Stimulated activated CD4-positive, alpha-beta T cell treated with anti-CD3 and anti-CD28 coated beads, Interleukin-15, amount 100 ng/mL, for 48 hours (primary cell): ENCODE measurements at places on chromosomes 7 and 10.

GRCh38 chr10:85148693-85149640 is 820.6 kb downstream of the CCSER2 start:
- no peak for DNase-seq

DNA sequence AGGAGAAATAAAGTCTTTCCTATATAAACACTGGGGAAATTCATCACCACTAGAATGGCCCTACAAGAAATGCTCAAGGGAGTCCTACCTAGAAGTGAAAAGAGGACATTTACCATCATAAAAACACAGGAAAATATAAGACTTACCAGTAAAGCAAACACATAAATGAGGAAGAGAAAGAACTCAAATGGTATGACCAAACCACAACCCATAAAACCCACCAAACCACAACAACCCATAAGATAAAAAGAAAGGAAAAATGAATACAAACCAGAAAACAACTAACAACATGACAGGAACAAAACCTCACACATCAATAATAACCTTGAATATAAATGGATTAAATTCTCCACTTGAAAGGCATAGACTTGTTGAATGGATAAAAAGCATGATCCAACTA is 71.9 kb upstream of the DIP2C start:
- DNase-seq, result no peak

- DNase-seq, result no peak
Observed at GRCh38 chr10:114103284-114103683, 59.6 kb downstream of the ADRB1 start.

DNA sequence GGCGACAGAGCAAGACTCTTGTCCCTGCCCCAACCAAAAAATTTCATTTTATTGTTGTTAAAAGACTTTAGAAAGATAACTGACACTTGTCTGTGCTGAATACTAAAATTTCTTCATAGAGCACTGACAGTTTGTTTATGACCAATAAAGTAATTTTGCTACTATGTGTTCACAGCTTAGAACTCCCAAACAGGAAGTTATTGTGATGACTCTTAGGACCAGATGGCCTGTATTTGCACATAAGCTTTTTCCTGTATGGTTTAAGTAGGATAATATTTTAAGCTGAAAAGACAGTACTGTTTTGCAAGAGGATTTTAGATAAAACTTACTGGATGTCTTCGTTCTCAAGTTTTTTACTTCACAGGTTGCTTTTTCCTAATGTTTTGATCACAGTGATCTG is 80.7 kb downstream of the MMRN2 start:
- no peak for DNase-seq

GRCh38 chr10:27658788-27659187 is 86.8 kb downstream of the MKX start:
- no peak for DNase-seq

DNA sequence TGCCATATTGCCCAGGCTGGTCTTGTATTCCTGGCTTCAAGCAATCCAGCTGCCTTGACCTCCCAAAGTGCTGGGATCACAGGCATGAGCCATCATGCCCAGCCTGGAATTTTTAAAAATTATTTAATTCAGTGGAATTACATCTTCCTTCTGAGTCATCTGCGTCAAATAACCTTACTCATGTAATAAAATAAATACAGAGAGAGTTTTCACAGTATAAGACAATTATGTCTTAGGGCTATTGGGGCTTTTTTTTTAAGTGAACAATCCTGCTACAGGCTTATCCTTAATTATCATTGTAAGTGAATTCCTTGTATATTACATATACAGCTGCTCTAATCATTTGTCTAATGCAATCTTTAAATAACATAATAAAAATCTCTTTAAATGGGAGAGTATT is 108.3 kb downstream of the MAPK8 start:
- no peak for DNase-seq

GRCh38 chr10:1660386-1660785 is 76.9 kb downstream of the ADARB2 start:
- no peak for DNase-seq

DNA sequence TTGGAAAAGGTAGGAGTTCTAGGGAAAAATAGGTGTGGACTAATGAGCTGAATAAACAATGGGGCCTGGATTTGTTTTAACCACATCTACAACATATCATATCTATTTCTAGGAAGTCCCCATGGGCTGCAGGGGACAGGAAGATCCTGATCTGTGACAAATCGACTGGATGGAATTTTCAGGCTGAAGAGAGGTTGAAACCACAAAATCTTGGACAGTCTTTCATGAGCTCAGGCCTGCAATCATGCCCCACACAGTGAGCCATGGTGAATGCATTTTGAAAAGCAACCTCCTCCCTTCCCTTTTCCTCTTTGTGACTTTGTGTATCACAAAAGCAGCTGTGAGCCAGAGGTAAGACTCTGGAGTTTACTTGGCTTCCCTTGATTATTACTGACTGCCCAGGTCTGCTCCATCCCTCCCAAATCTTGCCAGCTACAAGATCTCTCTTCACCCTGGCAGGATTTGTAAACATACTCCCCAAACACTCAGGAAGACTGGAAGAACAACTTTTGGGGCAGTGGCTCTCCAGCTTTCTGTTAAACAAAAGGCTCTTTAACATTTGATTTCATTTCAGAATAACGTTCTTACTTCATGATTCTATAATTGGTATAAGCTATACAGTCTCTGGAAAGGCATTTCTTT is 66.4 kb downstream of the ASAH2B start:
- DNase-seq, result no peak

- no peak for DNase-seq
Observed at GRCh38 chr10:129852829-129853561, 111.1 kb downstream of the EBF3 start.

DNA sequence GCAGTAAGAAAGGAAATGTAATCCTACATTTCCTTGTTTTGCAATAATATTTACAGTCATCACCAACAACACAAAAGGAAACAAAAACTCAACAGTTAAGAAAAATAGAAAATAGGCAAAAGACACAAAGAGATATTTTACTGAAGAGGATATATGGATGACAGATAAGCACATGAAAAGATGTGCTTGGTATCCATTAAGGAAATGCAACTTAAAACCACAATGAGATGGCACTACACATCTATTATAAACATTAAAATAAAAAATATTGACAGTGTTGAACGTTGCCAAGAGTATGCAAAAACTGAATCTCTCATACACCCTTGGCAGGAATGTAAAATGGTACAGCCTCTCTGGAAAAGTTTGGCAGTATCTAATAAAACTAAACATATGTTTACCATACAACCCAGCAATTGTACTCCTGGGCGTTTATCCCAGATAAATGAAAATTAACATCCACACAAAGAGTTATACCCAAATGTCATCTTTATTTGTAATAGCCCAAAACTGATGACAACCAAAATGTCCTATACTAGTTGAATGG is 5.4 kb downstream of the CEP41 start:
- no peak for DNase-seq

DNA sequence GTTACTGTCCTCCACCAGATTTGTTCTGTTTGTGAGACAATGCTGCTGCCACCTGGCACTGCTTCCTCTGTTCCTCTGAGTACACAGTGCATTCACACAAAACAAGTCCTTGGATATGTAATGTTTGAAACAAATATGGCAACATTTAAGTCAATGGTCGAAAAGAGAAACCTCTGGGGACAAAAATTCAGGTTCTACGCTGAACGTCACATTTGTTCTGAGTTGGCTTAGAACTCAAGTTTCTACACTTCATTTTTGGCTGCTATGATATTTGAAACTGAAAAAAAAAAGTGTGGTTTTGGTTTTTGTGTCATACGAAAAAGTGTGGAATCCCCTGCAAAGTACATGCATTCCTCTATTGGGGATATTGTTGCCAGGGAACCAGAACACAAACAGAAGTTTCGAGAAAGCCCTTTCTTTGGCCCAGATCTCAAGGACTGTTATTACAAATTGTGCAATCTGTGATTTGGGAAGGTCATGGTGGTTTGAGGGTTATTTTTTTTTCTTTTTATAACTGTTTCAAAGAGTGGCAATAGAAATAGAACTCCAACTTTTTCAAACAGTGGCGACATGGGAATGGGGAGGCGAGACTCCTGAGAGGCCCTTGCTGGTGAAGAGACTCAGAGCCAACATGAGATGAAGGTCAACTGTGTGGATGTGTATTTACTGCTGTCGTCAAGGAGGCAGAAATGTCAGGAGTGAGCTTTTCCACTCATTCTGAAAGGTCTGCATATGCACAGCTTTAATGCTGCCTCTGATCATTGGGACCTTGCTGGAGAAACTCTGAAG is 127.5 kb downstream of the CUBN start:
- no peak for DNase-seq

DNA sequence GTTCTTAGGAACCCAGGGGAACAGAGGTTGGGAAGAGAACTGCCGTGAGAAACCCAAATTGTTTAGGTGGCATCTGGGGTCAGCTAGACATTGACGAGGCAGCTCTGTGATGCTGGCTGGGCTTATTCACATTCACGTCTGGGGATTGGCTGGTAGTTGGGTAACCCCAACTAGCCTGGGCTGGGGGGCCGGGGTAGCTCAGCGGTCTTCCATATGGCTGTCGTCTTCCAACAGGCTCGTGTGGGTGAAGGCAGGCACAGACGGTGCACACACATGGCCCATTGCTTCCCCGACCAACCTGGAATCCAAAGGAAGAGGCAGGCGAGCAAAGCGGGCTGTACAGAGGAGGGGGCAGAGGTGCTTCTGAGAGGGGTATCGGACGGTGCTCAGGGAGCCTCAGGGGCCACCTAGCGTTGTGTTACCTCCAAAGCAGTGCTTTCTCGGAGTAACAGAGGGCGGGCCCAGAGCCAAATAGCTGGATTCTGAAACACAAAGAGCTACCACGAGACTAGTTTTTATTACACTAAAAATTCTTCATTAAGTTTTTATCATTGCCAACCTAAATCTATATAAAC is 34.5 kb downstream of the MKI67 start:
- DNase-seq, result no peak

GRCh38 chr7:114957444-114957843 is 35.5 kb downstream of the MDFIC start:
- DNase-seq, result no peak

DNA sequence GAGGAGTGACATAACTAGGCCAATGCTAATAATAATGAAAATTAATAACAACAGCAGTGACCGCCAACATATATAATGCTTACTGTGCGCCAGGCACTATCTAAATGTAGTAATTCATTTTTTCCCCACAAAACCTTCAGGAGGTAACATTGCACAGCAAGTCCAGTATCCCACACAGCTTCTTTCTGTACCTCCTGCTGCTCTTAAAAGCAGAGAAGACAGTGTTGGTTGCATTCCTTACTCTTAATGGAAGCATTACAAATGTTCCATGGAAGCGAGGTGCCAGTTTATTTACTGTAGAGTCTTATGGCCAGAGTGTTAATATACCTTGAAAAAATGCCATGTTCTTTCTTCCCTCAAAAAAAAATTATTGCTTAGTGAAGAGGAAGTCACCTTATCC is 168.2 kb downstream of the LRRC4 start:
- no peak for DNase-seq

- DNase-seq, result no peak
Observed at GRCh38 chr7:82507976-82508677, 64.5 kb upstream of the CACNA2D1 start.

- DNase-seq, result no peak
Observed at GRCh38 chr7:138556771-138557484, 96.9 kb downstream of the TRIM24 start.

- no peak for DNase-seq
Observed at GRCh38 chr10:88980800-88981199, 9.8 kb upstream of the FAS start.

GRCh38 chr10:31034098-31034909 is 2.6 kb upstream of the ZNF438 start:
- DNase-seq, result no peak

DNA sequence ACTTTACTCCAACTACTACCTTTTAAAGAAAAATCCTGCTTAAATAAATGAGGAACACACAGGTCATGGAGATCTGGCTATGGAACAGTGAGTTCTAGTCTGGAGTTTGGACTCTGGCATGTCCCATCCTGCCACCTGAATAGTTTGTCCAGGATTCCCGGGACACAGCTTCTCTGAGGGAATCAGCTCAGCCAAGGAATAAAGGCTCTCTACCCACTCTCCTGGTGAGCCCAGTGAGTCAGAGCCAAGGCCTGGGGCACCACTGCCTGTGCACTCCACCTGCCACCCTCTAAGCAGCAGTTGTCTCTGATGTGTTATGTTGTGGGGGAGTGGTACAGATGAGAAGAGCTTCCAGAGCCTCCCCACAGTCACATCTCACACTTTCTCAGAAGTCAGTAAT is 113.5 kb downstream of the HTR5A start:
- no peak for DNase-seq

DNA sequence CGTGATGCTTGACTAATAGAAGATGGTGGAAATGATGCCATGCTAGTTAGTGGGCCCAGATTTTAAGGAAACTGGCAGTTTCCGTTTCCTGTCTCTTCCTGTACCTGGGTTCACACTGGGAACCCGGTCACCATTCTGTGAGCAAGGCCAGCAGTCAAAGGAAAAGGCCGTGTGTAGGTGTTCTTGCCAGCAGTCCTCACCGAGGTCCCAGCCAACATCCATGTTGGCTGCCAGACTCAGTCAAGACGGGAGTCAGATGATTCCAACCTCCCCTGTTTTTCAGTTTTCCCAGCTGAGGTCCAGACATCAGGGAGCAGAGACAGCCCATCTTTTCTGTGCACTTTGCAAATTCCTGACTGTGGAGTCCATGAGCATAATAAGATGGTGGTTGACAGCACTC is 15.2 kb upstream of the PILRB start:
- DNase-seq, result no peak

- no peak for DNase-seq
Observed at GRCh38 chr10:5442065-5442989, 30.0 kb downstream of the NET1 start.

DNA sequence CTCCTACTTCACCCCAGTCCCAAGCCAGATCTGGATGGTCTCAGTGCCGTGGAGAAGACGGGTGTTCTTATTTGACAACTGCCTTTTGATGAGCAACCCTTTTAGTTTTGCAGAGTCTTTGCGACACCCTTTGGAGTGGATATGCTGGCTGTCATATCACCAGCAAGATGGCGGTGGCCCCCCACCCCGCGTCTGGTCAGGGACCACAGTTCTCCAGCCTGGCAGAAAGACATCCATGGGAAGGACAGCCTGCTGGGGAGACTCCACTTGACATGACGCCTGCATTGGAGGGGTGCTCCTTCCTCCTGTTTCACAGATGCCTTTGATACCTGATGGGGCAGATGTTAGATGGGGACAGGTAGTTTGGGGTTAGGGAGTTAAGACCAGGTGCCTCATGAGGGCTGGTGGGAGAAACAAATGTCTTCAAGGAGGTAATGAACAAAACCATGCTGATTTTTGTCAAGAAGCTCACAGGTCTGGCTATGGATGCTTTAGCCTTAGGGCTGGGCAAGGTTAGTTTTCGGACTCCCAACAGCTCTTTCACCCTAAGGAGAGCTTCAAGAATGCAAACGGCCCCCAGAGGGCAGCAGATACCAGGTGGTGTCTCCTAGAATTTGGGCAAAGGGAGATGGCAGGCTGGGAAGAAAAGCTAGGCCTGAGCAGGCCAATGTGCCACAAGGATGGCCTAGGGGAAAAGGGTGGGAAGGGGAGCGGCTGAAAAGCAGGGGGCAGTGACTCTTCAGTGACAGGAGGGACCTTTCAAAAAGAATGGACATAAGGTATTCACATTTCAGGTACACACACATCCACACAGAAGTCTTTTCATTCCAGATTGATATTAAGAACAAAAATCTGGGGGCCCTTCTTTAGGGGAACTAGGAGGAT is 95.2 kb downstream of the CLEC2L start:
- DNase-seq, result no peak
